ENCODE measurements at places on chromosomes 5 and 9. TPM values are rescaled to one million over a fixed set of nuclear protein-coding genes. Genes with fewer than 3 reads are reported as not detected.

CTNND2 gene
- not detected for total RNA-seq

BAAT gene
- not detected for total RNA-seq

HCN1 gene
- not detected for total RNA-seq

RFX3 gene
- 2.5 TPM for total RNA-seq

GFRA3 gene
- not detected for total RNA-seq

HTR1A gene
- not detected for total RNA-seq

C9 gene
- total RNA-seq: not detected

PHYHD1 gene
- total RNA-seq: 2.2 TPM

- DNase-seq: peak; percentile 73
Observed at GRCh38 chr5:142325725-142326479, 1.1 kb upstream of the SPRY4 start.

DNA sequence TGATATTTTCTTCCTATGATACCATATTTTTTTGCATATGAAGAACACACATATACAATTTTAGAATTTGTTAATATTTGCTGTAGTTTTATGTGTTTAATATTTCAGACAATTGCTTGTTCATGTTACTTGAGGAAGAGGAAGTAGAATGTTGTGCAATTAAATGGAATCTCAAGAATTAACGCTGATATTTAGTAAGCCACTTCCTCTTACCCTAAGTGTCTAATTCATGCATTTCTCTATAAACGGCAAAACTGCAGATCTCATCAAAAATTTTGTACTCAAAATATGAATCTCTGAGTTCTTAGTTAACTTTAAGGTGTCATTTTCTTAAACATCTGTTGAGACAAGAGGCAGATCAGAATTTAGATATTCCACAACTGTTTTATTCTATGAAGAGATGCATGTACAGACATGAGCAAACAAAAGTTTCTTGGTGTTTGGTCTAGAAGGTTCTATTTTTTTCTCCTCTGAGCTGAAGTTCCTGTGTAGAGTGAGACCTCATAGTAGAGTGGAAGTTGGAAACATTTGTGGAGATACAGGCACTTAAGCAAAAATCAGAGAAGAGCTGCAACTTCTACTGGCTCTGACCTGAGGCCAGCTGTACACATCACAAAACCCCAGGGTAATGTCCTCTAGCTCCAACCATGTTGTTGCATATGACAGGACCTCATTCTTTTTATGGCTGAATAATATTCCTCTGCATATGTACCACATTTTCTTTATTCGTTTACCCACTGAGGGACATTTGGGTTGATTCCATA, 16.6 kb upstream of the TGFBI start:
- DNase-seq: peak; percentile 63

DNA sequence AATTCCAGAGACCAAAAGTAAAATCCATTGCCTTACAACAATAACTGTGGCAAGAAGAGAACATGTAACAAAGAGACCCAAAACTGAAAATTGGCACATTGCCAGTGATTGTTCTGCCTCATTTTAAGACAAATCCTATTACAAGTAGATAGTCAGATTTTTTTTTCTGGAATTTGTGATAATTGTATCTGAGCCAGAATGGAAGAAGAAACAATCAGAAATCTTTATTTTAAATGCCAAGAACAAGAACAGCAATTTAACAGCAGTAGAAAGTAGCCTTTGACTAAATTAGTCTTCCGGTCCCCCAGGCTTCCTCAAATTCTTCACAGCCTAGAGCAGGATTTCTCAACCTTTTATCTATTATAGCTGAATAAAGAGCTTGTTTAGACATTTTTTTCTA, 106.7 kb upstream of the PTPN3 start:
- no peak for DNase-seq

DNA sequence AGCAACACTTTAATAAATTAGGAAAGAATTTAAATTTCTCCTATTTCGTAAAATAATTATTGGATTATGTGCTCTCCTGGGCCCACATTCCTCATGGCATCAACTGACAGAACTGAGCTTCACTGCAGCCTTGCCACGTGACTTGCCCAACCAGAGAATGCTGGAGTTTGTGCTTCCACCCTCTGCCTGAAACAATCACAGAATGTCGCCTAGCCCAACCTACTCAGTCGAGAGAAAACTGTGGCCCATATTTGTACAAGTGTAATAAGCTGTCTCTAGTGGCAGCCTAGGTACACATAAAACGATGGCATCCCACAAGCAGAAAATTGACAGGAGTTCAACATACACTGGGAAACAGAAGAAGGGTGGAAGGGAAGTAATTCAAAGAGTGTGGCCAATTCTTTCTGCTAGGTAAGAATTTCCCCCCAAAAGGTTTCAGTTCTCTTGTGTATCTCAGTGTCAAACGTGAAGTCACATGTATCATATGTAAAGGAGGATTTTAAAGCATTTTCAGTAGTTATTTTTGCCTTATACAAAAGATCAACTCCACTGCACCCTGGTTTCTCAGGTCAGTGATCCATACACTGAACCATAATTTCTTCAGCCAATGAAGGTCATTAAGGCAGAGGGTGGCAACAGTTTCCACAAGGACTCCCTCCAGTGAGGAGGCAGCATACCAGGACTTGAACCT, 41.7 kb downstream of the ZNF608 start:
- DNase-seq: no peak

DNA sequence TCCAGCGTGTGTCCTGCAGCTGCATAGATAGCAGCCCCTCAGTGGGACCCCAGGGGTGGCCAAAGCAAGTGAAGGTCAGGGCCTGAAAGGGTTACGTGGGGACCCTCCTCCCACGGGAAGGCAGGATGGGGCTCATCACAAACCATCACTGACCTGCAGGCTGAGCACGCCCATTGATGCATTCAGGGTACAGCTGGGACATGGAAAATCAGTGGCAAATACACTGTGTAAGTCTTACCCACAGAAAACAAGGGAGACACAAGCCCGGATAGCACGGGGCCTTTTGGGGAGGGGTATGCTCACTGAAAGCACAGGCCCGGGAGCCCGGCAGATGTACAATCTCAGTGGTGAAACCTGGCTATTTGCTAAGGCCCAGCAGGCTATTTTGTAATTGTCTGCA, 49.1 kb downstream of the SEMA4D start:
- DNase-seq: no peak

DNA sequence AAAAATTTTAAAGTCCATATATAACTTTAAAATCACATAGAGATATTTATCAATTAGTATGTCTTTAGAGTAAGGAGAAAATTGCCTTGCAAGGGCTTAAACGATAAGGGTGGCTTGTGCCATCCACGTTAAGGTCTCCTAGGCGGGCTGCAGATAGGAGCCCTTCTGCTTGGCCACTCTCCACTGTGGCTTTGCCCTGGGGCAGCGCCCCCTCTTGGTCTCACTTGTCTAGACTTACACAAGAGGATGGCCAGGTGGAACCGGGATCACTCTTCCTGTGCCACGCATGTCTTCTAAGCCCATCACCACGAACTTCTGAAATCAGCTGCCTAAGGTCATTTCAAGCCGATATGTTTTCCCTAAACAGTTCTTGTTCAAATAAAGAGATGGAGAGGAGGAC, 2.9 kb downstream of the FPGS start:
- no peak for DNase-seq

DNA sequence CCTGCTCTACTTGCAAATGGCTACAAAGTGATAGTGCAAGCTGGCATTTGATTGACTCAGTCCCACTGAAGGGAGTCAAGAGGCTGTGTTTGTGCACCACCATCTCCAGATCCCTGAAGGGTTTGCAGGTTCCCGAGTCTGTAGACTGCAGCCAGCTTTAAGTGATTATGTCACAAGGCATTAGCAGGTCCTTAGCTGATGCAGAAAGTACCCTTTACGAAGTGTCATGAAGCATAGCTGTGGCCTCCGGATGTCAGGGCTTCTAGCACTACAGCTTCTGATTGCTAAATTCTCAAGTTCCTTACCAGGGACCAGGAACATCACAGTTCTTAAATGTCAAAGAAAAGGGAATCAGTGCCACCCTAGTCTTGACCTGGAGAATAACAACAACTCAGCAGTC, 311.3 kb upstream of the TRPC7 start:
- DNase-seq: no peak

GRCh38 chr9:137162505-137163364, 7.1 kb downstream of the LRRC26 start:
- no peak for DNase-seq

DNA sequence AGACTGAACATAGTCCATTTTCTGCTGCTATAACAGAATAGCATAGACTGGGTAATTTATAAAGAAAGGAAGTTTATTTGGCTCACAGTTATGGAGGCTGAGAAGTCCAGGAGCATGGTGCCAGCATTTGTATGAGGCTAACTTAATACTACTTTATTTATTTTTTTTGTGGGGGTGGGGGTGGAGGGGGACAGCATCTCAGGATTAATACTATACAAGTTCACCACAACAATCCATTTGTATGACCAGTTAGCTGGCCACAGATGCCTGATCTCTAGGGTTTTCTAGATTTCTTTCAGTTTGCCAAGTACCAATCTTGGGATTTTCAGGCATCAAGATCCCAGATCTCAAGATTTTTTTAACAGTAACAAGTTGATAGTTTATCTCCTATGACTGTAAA, 20.3 kb downstream of the ANGPTL2 start:
- peak; percentile 76 for DNase-seq

GRCh38 chr5:57988813-57989212, 471.1 kb downstream of the PLK2 start:
- DNase-seq: no peak

- no peak for DNase-seq
Observed at GRCh38 chr9:20135119-20135697, 346.4 kb upstream of the SLC24A2 start.
